T-helper 17 cell (primary cell): ENCODE measurements at places on chromosomes 4 and X.

- DNase-seq = no peak
Observed at GRCh38 chr4:5222047-5222446, 170.8 kb downstream of the STK32B start.

GRCh38 chr4:41339812-41340809 is 83.4 kb downstream of the UCHL1 start:
- DNase-seq = no peak

DNA sequence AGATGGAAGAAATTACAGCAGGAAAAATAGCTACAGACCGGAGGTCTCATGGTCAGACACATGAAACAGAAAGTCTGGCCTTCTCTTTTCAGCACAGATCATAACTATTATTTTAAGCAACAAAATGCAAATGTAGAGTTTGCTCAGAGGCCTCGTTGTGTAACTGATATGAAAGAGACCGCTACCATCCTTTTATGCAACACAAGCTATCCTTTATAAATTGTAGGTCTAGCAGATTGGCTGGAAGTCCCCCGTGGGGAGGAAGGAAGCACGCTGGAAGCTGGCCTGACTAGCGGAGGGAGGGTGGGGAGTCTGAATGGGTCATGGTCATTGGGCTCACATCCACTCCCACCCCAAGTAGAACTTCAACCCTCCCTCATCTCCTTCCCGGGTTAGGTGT is 27.7 kb downstream of the DMP1 start:
- no peak for DNase-seq

DNA sequence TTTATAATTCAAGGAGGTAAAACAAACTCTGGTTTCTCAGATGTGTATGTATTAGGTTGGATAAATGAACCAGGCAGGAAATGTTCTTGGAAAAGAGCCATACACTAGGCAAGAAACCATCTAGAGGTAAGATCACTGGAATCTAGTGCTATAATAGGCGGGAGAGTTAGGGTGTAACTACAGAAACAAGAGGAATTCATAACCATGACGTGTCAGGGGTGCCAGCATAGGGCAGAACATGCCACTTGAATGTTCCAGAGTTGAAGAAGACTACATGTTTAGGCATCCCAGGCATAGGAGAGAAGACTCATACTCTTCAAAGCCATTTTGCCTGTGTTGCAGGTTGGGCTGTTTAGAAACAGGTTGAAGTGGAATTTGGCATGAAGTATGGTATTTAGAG is 198.7 kb downstream of the CCNG2 start:
- no peak for DNase-seq

DNA sequence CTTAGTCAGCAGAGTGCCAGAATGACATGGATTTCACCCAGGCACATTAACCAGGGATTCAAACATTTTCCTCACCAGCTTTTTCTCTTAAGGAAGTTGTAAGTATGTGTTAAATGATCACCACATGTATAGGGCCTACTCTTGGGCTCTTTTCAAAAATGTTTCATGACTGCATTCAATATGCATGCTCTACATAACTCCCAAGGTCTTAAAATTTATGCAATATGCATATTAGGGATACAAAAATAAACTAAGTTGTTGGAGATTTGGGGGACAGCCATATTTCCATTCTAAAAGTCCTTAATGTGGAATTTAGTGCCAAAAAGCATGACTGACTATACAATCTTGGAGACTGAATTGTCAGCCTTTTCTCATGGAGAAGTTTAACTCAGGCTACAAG is 25.0 kb upstream of the TRPC5OS start:
- DNase-seq = no peak

DNA sequence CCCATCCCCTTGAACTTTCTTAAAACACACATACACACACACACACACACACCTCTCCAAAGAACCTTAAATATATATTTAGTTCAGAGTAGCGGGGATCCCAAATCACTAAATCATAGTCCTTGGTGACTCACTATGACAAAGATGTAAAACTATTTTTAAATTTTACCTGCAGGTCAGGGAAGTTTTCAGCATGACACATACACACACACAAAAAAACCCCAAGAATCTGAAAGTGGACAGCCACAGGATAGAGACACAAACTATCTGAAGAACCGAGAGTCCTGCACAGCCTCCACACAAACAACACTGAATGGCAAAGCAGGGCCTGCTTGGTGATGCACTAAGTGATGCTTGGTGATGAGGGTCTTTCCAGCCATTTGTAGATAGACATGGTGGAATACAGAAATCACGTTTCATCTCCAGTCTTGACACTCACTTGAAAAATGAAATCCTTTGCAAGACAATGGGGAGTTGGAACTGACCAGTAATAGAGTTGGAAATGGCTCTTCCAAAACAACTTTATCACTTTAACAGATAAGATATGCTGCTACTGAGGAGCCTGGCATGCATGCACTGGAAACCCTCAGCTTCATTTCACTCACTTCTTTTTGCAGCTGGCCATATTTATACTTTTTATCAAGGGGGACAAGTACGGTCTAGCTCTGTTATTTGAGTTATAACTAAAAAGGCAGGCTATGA is 307.3 kb downstream of the RAPGEF2 start:
- no peak for DNase-seq

DNA sequence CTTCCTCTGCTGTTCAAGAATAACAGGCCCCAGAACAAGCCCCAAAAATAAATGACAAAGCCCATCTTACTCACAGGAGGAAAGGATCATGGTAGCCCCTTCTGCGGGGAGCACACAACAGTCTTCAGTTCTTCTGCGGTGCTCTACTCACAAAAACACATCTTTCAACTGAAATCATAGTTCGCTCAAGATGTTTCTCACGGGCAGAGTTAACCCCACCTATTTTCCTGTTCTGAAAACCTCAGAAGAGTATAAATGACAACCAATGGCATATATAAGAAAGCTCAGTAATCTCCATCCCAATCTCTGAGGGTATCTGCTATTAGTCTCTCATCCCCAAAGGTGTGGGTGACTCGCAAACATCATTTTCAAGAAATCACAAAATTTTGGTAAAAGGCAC is at the start of gene TXK:
Gene TXK (minus strand): TSS at position 170 of the 400 bp plus-strand sequence. CDS start 80 bp downstream, at position 90.
- DNase-seq = no peak

GRCh38 chr4:63901304-63901703 is 507.9 kb downstream of the TECRL start:
- DNase-seq = no peak
